GM20000 (cell line): ENCODE measurements at places on chromosomes 7 and 10.

- peak; percentile 100 for DNase-seq
These were observed at the start of gene ASL for GRCh38 chr7:66075590-66076461. ASL (plus strand) TSS chr7:66075819; CDS start chr7:66076082, 263 bp downstream.

DNA sequence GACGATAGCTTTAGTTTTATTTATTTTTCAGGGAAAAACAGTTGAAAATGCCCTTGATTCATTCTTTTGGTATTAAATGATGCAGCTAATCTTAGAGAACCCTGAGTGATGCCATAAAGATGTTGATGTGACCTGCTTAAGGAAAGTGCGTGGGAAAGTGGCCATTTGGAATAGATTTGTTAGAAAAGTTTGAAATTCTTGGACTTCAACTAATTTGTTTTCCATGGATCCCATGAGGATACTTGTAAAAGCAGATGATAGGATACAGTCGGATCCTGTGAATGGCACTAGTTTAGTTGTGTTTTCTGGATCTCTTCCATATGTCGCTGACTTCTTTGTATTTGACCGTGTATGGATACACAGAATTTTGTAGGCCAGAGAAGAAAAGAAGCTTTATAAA, 69.0 kb downstream of the SEPTIN7 start:
- DNase-seq, result no peak

DNA sequence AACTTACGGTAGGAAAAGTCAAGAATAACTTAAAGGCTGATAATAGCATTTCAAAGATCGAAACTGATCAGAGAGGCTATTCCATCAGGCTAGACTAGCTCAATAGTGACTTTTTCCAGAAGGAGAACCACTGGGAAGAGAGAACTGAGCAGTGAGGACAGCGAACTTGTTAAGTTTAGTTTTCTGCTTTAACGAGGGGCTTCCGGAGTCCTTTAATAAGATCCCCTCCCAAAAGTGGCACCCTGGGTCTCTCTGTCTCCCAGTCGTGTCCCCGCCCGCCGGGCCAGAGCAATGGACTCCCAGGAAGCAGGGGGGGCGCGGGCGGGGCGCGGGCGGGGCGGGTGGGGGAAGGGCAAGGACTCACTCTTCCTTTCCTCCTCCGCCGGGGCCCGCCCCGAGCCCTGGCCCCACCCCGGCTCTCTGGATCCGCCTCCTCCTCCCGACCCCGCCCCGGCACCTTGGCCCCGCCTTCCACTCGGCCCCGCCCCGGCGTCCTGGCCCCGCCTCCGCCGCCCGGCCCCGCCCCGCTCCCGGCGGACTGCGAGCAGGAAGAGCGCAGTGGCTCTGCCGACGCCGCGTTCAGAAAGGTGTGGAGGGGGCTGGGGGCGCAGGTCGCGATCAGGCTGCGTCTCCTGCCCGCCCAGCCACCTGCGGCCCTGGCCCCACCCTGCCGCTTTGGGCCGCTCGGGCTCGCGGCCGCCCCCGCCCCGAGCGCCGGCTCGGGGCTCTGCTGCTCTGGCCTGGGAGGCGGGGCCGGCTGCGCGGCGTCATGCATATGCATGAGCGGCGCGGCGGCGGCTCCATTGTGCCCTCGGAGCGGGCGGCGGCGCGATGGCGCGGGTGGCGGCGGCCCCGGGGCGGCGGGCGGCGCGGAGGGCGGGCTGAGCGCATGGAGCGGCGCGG, at the start of gene ZMIZ2:
Gene ZMIZ2, plus strand, starts transcription at position 803 of the 903 bp plus-strand sequence. CDS start 7,403 bp downstream, outside the sequence.
- peak; percentile 98 for DNase-seq

GRCh38 chr7:5350174-5350463, 67.4 kb downstream of the SLC29A4 start:
- no peak for DNase-seq

- peak; percentile 66 for DNase-seq
These were observed 518 bp downstream of the WAPL start for GRCh38 chr10:86520871-86521677.

- DNase-seq, result peak; percentile 33
These were observed 110.6 kb upstream of the EFCAB10 start for GRCh38 chr7:105691680-105692564.

- DNase-seq, result no peak
These were observed 299.1 kb upstream of the NFE2L3 start for GRCh38 chr7:25852939-25853271.

- DNase-seq, result no peak
These were observed 54.3 kb upstream of the PDGFA start for GRCh38 chr7:573933-574381.

DNA sequence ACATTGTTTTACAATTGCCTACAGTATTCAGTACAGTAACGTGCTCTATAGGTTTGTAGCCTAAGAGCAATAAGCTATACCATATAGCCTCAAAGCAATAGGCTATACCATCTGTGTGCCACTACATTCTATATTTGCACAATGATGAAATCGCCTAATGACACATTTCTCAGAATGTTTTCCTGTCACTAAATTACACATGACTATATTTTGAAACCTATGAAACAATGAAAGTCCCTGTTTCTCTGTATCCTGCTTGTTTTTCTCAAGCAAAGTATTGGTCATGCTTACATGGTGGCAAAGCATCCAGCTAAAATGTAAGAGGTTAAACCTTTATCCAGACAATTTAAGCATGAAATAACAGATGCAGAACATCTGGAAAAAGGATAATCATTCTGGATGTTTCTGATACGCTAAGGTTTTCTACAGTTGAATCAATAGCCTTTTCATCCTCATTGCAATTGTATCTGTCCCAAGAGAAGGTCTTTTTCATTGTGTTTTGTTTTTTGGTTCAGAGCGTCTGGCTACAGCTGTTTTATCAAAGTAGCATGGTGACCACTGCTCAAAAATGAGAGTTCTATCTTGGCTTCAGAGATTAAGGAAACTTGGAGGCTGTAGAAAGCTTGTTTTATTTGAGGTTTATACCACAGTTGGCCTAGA, 81.7 kb downstream of the CSTF2T start:
- DNase-seq, result no peak

DNA sequence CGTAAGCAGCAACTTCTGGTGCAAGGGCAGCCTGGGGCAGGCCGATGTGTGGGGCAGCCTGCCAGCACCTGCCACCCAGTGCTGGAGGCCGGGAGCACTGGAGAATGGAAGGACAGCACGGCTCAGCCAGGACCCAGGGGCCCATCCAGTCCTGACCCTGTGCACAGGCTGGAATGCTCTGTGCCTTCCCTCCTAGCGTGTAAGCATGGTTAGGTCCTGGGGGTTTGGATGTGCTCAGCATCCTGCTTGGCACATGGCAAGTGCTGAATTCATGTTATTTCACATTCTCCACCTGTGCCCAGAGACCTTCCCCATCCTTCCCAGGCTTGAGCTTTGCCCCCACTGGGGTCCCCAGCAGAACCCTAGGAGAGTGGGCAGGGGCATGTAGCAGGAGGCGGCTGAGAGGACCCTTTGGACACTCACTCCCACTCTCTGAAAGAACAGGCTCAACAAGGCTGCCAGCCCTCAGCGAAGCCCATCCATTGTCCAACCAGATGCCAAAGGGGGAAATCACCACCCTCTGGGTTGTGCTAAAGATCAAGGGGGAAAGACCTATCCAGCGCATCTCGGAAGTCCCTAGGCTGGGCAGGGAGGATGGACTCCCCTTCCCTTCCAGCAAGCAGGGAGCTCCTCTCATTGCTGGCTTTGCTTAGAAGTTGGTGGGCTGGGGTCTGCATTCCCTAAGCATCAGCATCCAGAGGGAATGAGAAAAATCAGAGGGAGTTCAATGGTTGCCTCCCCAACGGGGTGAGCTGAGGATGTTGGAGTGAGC, 29.7 kb downstream of the ANXA8 start:
- no peak for DNase-seq

DNA sequence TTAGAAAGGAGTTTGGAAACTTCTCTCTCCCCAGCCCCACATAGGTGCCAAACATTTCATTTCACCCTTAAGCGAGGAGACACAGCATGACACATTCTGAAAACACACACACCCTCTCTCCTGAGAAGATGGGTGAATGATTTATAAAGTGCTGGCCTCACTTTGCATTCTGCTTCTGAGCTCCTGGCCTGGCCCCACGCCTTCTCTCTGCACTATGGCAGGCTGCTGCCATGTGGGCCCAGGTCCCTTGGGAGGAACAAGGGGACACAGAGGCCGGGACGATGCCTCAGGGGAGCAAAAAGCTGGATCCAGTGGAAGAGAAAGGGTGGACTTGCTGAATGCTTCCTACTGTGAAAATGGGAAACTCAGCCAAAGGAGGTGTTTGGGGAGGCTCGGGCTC, 56.0 kb downstream of the CPXM2 start:
- DNase-seq, result peak; percentile 71

DNA sequence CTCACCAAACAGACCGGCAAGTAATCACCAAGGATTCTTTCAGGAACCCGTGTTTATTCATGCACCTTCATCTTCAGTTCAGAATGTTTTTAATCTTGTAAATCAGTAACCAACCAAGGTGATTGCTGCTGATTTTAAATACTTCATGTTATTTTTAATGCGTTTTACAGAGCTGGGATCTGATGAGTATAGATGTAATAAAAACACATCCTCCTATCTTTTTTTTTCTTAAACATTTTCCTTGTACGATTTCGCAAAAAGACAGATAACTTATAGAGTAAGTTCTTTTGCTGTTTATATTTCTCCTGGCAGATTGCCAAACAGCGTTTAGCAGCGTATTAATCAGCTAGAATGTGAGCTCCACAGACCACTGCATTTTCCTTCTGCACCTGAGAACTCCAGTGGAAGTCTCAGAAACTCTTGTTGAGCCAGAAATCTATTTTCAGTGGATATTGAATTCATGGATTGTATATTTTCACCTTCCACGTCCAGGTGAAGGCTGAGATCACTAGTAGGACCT, 397.8 kb upstream of the NRP1 start:
- DNase-seq, result no peak

- no peak for DNase-seq
These were observed 219.4 kb upstream of the RHOBTB1 start for GRCh38 chr10:61163403-61163802.

DNA sequence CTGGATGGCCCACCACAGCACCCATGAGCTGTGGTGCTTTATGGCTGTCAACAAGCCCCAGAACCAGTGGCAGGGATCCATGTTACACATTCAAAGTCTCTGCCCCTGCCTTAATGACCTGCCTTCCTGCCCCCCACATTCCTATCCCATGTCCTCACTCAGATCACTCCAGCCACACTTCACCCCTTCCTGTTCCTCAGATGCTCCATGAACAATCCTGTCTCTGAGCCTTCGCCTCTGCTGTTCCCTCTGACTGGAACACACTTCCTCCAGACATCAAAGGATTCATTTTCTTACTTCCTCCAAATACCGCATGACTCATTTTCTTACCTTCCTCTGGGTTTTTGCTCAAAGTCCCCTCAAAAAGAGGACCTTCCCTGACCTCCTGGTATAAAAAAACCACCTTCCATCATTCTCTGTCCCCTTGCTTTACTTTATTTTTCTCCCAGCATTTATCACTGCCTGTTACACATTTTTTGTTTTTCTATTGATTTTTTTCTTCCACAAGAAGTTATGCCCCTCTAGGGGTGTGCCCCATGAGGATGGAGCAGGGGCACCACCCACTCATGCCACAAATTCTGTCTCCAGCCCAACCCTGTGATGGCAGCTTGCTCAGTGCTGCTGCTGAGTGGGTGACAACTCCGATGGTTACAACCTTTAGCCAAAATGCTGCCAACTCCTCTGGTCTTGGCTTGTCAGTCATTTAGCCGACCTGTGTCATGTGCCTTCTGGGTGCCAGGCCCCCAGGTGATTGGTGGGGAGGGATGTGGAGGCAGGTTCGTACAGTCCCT, 18.2 kb downstream of the COL13A1 start:
- no peak for DNase-seq

GRCh38 chr10:69880301-69881081, 78.8 kb downstream of the COL13A1 start:
- no peak for DNase-seq

GRCh38 chr10:133166828-133167692, 7.0 kb downstream of the KNDC1 start:
- no peak for DNase-seq
